ENCODE measurements at places on chromosomes 5 and 9. TPM values are rescaled to one million over a fixed set of nuclear protein-coding genes. Genes with fewer than 3 reads are reported as not detected.

DNA sequence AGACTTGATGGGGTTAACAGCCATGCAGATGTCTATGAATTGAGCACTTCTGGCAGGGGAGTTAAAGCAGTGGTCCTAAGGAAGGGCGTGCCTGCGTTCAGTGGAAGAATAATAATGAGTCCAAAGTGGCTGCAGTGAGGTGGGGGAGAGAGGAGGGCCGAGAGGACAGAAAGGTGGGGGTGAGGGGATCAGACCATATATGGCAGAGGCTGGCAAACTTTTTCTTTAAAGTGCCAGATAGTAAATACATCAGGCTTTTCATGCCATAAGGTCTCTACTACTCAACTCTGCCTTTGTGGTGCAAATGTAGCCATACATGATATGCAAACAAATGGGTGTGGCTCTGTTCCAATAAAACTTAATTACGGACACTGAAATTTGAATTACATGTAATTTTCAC lies 77.1 kb downstream of the STRBP start:
- H3K27ac ChIP-seq: no peak overlapping the region
- no peak for DNase-seq
- no peak overlapping the region for H3K4me3 ChIP-seq
- no peaks in the 10 kb centered on the region for H3K36me3 ChIP-seq

GRCh38 chr9:122619996-122620395 lies 5.5 kb downstream of the OR1Q1 start:
- no peaks in the 10 kb centered on the region for H3K27me3 ChIP-seq
- no peaks in the 10 kb centered on the region for H3K4me1 ChIP-seq
- no peak overlapping the region for H3K4me3 ChIP-seq
- H3K27ac ChIP-seq: no peak overlapping the region

GRCh38 chr5:115531787-115532367 lies 12.7 kb downstream of the FEM1C start:
- H3K4me1 ChIP-seq: peaks cover 95% of the 10 kb centered on the region
- no peaks in the 10 kb centered on the region for H3K27me3 ChIP-seq
- H3K27ac ChIP-seq: no peak overlapping the region

GRCh38 chr9:19408316-19408692 lies 505 bp upstream of the ACER2 start:
- DNase-seq: peak; percentile 31
- H3K4me1 ChIP-seq: peaks cover 14% of the 10 kb centered on the region
- no peaks in the 10 kb centered on the region for H3K27me3 ChIP-seq
- peak overlapping the region; percentile 84 for H3K27ac ChIP-seq
- H3K4me3 ChIP-seq: peak overlapping the region; percentile 92

- H3K4me1 ChIP-seq: peaks cover 17% of the 10 kb centered on the region
- H3K4me3 ChIP-seq: no peak overlapping the region
- DNase-seq: no peak
These were observed 16.8 kb downstream of the OTULIN start for GRCh38 chr5:14681236-14681752.

DNA sequence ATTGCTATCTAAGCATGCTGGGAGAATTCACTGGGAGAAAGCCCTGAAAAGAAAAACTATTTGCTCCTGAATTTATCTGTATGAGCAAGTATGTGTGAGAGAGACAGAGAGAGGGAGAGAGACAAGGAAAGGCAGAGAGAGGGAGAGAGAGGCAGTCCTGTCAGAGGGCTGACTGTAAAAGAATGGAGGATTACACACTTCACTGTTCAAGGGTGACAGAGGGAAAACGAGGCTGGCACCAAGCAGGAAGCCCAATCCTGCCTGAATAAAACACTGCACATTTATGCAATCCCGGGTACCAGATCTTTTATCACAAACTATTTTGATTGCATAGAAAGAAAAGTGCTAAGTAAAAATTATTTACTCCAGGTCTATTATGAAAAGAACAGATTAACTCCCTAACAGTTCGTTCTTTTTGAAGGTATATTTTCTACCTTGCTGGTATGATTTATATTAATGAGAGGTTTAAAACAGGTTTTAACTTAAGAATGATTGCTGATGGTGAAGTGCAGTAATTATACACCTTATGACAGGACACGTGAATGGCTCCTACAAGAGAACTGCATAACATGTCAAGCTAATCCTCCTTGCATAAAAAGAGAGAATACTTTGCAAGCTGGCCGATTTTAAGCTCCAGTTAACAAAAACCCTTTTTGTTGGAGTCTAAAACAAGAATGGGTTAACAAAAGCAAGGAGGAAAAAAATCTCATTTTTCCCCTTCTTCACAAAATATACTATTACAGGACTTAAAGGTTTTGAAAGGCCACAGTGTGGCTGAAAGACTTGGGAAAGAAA lies 82.5 kb downstream of the NFIB start:
- no peak for DNase-seq
- H3K4me1 ChIP-seq: peaks cover 19% of the 10 kb centered on the region
- H3K4me3 ChIP-seq: no peak overlapping the region

DNA sequence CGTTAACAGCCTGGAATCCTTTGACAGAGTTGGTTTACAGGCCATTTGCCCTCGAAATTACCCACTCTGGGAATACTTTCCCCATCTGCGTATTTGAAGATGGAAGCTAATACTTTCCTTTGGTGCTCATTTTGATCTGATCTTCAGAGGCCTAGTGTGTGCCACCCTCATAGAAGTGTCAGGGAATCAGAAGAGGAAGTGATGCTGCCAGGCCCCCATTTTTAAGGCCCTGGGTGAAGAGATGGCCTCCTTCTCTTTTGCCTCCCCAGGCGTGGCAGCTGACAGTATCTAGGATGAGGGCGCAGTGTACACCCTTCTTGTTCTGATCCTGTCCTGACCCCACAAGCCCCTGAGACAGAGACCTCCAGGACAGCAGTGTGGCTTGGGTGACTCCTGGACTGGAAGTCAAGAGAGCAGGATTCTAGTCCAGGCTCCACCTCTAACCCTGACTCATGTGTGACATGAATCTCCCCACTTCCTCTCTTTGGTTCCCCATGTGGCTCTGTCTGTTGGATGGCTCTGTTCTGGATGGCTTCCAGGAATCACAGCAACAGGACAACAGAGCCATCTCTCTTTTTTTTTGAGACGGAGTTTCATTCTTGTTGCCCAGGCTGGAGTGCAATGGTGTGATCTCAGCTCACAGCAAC lies 27.8 kb downstream of the CSF1R start:
- no peak for DNase-seq
- no peak overlapping the region for H3K27ac ChIP-seq
- no peaks in the 10 kb centered on the region for H3K27me3 ChIP-seq
- H3K4me1 ChIP-seq: no peaks in the 10 kb centered on the region

DNA sequence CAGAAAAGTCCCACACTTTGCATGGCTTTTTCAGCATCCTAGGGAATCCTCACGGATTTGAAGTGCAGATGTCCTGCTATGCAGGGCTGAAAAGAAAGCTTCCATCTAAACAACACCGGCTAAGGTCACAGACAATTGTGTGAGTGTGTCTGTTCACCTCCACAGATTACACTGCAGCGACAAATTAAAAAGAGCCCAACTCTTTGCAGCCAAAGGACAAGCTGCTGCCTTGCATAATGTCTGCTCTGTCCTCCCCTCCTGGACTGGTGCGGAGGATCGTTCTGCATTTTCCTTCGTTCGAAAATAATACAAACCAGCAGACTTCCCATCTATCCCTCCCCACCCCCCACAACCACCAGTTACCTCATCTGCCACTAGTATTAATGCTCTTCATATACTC lies 169.1 kb downstream of the MED27 start:
- no peaks in the 10 kb centered on the region for H3K36me3 ChIP-seq
- H3K27ac ChIP-seq: no peak overlapping the region
- no peaks in the 10 kb centered on the region for H3K27me3 ChIP-seq
- no peaks in the 10 kb centered on the region for H3K4me1 ChIP-seq
- H3K4me3 ChIP-seq: no peak overlapping the region

DNA sequence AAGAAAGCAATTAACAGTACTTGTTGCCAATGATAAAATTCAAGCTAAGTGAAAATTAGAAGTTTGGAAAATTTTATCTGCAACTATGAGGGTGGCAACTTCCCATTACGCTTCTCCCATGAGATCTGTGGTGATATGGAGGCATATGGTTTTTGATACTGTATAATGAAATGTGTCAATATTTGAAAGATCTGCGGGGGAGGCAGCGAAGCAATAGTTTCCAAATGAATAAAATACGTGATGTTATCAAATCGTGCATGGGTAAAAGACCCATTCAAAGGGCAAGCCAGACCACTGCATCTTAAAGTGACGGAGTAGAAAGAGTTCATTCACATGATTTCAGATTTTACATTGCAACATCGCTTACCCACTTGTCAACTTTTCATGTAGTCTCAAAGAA lies 20.9 kb upstream of the BOD1 start:
- H3K4me1 ChIP-seq: no peaks in the 10 kb centered on the region
- H3K4me3 ChIP-seq: no peak overlapping the region
- H3K27me3 ChIP-seq: no peaks in the 10 kb centered on the region
- no peak for DNase-seq

DNA sequence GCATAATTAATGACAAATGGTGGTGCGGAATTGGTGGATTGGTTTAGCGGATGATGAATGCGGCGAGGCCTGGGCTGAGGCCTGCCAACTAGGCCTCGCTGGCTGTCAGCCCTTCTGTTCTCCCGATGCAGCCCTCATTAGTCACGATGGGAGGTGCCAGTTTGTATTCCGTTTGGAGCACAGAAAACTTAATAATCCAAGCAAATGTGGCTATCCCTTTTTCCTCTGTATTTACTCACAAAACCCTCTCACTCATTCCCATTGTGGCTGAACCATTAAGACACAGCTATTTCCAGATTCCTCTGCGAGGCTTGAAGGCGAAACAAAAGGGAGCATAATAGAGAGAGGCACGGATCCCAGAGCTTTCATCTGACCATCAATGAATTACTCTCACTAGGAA lies 114.3 kb downstream of the MVB12B start:
- no peak for DNase-seq
- no peaks in the 10 kb centered on the region for H3K27me3 ChIP-seq
- H3K4me1 ChIP-seq: peaks cover 15% of the 10 kb centered on the region
- H3K36me3 ChIP-seq: peaks cover 3% of the 10 kb centered on the region
- peak overlapping the region; percentile 45 for H3K27ac ChIP-seq
- H3K4me3 ChIP-seq: no peak overlapping the region

C5orf52 gene
- total RNA-seq: not detected

ANKHD1 gene
- 99.4 TPM for total RNA-seq

CDH9 gene
- total RNA-seq: not detected

COL27A1 gene
- total RNA-seq: 34.0 TPM

DEPDC1B gene
- total RNA-seq: 3.1 TPM
